ENCODE measurements at places on chromosomes 11 and 22.
A peak's percentile ranks its signal among the peaks of the same experiment; 100 is the strongest.

DNA sequence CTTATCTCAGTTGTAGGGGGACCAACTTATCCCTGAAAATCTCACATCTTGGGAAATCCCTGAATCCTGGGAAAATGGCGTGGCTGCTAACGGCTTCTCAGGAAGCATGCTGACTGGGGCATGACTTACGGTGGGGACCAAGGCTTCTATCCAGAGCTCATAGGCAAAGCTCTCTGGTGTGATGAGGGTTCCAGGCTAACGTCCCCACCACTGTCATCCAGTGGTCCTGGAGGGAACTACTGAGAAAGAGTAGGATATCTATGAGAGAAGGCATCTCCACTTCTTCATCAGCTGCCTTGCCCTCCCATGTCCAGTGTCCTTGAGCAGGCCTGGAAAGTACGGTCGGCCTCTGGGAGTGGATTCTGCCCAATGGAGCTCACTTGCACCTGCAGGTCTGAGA, 210.4 kb upstream of the B3GAT1 start:
- no peak for DNase-seq

- DNase-seq, result no peak
Observed at GRCh38 chr11:132024587-132025295, 654.3 kb downstream of the NTM start.

GRCh38 chr11:12432507-12432906, 55.1 kb downstream of the PARVA start:
- no peak for DNase-seq

- peak; percentile 49 for DNase-seq
Observed at GRCh38 chr22:41237707-41238569, 2.8 kb downstream of the CHADL start.

- no peak for DNase-seq
Observed at GRCh38 chr11:119704849-119705248, 24.2 kb downstream of the NECTIN1 start.

- no peak for DNase-seq
Observed at GRCh38 chr22:33823552-33823951, 96.7 kb downstream of the LARGE1 start.

DNA sequence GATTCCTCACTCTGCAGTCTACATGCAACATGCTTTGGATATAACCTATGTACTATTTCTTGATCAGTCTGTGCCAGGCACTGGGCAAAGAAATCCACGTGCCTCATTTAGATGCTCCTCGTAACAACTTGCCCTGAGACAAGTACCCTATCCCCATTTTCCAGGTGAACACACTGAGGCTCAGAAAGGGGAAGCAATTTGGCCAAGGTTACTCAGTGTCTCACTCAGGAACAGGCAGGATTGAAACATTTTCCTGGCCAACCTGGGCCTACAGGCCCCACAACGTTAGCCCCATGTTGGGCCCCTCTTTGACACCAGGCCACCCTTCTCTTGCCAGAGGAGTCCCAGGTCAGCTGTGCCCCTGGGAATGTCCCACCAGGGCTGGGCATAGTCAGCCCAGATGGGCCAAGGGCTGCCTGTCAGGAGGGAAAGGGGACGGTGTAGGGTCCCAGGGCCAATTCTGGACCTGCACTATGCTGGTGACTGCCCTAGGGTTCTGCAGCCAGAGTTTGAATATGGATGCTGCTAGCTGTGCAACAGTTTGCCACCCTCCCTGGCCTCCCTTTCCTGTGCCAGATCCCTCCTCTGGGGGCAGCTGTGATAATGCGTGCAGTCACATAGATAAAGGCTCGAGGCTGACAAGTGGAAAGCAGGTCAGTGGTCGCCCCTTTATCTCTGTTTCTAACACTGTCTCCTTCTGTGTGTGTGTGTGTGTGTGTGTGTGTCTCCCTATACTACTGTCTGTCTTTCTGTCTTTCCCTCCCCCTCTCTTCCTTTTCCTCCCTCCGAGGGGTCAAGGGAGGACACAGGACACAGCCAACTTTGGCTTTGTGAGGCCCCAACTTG, 10.4 kb upstream of the EMID1 start:
- DNase-seq, result no peak

- no peak for DNase-seq
Observed at GRCh38 chr11:72863091-72863490, 48.9 kb downstream of the ATG16L2 start.

- DNase-seq, result no peak
Observed at GRCh38 chr11:85948884-85949283, 93.7 kb downstream of the CCDC83 start.

DNA sequence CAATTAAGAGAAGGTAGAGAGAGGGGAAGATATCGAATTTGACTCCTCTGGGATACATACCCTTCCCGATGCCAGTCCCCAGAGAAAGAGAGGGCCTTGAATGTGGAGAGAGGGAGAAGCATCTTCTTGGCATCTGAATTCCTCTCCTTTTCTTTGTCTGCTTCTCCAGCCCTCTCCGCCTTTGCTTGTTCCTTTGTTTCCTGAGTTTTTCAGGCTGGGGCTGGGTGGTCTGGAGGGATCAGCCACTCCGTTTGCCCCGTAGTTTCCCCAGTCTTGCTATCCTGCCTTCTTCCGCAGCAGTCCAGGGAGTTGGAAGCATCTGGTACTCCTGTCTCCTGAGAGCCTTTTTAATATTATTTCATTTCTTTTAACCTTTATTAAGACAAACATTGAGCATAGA, 107.1 kb upstream of the CADM1 start:
- DNase-seq, result no peak

- DNase-seq, result no peak
Observed at GRCh38 chr11:126918556-126918955, 82.0 kb downstream of the KIRREL3 start.
